ENCODE measurements at places on chromosomes 12 and 14.

- DNase-seq, result no peak
These were observed 549.2 kb downstream of the GALC start for GRCh38 chr14:87443787-87444186.

GRCh38 chr12:22321018-22321605 is 13.4 kb downstream of the ST8SIA1 start:
- no peak for DNase-seq

DNA sequence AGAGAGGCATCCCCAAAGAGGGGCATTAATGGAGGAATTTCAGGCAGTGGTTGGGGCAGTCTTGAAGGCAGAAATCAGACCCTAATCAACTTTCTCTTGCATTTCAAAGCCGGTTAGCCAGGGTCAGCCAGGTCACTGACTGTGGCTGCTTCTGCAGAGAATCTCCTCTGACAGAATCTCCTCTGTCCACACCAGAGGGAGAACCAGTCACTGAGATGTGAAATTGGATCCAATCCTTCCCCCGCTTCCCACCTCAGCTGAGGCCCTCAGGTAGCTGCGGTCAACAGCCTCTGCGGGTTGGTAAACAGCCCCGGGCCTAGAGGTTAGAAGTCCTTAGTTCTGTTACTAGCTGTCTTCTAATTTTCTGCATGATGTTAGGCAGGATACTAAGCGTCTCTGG is 39.8 kb upstream of the NUAK1 start:
- no peak for DNase-seq

GRCh38 chr14:60862283-60862682 is 118.6 kb downstream of the TRMT5 start:
- no peak for DNase-seq

DNA sequence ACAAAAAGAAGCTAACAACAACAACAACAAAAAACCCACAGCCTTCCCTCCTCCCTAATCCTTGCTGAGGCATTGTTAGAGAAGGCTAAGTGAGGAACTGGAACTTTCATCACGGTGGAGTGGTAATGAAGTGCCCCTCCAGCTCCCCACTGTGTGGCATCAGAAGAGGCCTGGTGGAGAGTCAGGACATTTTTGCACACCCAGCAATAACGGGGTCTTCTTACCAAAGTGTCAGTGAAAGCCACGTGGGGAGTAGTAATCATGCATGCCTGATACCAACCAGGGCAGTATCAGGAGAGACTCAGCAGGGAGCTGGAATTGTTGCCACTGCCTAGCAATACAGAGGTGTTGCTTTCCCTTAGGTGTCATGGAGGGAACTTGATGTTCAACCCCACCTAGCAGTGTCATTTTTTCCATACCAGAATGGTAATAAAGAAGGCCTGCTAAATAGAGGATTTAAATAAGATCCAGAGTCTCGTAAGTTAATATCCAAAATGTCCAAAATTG is 299.7 kb upstream of the RGS6 start:
- DNase-seq, result no peak

DNA sequence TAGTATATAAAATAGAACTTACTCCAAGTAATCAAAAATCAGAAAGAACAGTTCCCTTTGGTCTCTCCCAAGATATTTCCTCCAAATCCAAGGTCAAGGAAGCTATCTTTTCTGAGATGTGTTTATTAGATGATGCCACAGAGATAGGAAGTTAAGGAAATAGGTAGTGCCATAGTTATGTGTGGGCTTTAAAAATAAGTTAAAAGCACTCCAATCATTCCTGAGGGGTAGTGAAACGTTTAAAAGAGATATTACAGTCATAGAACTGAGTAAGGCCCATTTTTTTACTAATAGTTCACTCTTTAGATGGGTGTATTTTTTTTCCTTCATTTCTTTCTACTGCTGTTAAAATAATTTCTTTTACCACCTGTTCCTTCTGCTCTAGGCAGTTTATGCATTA is 1630.9 kb upstream of the SEL1L start:
- DNase-seq, result no peak

GRCh38 chr14:95260537-95261361 is 59.0 kb downstream of the CLMN start:
- peak; percentile 76 for DNase-seq

DNA sequence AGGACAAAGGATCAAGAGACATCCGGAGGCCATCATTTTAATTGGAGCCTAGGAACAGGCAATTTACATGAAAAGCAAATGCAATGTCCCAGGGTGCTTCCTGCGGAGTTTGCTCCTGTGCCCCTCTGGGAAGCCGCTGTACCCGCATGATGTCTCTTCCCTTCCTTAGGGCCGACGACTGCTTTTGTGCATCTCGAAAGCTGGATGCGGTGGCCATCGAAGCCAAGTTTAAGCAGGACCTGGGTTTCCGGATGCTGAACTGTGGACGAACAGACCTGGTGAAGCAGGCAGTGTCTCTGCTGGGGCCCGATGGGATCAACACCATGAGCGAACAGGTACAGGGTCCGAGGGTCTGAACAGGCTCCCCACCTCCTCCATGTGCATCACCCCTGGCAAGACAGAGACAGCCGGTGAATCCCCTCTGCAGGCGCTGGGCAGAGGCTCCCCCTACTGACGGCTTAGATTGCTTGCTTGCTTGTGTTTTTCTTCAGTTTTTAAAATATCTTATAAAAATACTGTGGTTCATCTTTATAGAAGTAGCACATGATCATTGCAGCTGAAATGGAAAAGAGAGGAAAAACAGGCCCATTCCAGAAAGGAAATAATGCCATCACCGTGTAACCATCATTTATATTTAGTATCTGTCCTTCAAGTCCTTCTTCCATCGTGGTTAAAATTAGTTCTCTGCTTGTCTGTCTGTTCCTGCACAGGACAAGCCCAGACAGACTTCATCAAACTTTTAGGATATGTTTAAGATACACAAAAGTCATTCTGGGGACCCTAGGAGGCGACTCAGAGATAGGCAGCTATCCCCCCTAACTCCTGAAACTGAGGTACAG is 75.4 kb upstream of the PWP1 start:
- peak; percentile 42 for DNase-seq

GRCh38 chr12:124295431-124296058 is 652 bp downstream of the RFLNA start:
- no peak for DNase-seq

- DNase-seq, result no peak
These were observed 123.4 kb downstream of the KSR2 start for GRCh38 chr12:117845271-117845904.

- no peak for DNase-seq
These were observed 1.3 kb upstream of the WASHC3 start for GRCh38 chr12:102063069-102063468.

- DNase-seq, result no peak
These were observed 79.1 kb downstream of the KCNK13 start for GRCh38 chr14:90140956-90141316.

GRCh38 chr12:91986084-91986483 is 159.6 kb downstream of the BTG1 start:
- DNase-seq, result no peak

DNA sequence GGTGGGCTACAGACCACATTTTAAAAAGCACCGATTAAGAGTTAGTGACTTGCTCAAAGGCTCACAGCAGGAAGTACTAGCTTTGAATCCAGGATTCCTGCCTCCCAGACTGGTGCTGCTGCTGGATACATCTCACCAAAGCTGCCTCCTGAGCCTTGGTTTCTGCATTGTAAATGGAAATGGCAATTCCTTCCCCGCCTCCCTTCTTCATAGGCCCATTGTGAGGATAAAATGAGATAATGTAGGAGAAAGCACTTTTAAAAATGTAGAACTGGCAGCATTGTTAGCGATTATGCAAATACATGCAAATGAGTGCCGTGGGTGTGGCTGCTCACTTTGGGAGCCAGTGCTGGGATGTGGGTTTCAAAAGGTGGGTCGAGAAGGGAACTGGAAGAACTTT is 15.4 kb downstream of the PDE1B start:
- no peak for DNase-seq

DNA sequence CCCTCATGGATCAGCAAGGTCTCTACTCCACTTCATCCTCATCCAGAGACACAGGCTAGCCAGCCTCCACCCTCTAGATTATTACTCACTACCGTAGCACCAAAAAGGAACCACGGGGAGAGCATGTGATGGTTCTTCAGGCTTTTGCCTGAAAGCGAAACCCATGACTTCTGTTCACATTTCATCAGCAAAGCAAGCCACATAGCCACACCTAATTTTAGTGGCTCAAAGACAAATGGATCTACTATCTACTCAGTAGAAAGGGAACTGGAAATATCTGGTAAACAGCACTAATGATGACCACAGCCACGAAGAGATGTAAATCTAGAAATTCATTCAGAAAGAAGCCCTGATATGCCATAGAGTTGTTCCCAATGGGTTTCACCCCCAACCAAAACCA is 51.4 kb downstream of the VCPKMT start:
- peak; percentile 61 for DNase-seq

- DNase-seq, result no peak
These were observed 21.6 kb downstream of the DAD1 start for GRCh38 chr14:22567437-22567836.

- no peak for DNase-seq
These were observed 103.5 kb upstream of the HIF1A start for GRCh38 chr14:61591862-61592261.

DNA sequence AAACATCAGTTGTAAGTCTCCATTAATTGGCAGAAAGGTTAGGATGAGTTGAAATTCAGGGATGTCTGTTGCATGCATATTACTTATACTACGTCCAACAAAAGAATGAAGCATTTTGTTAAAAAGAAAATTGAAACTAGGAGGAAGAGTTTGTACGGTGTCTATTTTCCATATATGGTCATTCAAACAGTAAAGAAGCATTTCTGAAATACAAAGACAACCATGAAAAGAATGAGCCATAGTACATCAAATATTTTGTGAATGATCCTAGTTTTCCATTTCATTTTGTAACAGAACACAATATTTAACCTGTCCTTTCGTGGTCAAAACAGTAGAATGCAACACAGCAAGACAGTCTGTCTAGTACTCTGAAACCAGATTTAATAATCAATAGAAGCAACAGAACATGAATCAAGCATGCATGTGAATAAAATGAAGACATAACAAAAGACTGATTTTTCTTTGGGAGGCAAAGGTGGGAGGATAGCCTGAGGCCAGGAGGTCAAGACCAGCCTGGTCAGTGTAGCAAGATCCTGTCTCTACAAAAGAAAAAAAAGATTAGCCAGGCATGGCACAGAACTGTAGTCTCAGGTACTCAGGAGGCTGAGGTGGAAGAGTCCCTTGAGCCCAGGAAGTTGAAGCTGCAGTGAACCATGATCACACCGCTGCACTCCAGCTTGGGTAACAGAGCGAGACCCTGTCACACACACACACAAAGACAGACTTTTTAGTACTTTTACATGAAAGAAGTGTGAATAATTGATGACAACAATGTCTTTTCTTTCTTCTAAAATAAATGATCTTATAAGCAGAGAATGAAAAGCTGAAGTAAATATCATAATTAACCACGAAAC is 156.0 kb downstream of the LRIG3 start:
- DNase-seq, result no peak

DNA sequence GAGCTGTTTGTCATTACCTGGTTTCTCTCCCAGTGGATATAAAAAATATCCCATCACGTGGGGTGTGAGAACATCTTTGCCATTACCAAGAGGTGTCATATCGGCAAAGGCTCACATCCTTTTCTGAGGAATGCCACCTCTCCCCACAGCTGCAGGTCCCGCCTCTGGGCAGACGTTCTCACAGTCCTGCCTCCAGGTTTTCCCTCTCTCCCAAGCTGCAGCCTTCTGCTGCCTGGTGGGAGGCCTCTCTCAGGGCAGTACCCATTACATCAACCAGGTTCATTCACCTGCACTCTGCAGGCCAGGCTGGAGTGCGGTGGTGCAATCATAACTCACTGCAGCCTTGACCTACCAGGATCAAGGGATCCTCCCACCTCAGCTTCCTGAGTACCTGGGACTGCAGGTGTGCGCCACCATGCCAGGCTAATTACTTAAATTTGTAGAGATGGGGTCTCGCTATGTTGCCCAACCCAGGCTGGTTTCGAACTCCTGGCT is 15.0 kb upstream of the TMEM119 start:
- no peak for DNase-seq

- no peak for DNase-seq
These were observed 183.1 kb upstream of the FBXO33 start for GRCh38 chr14:39615352-39615751.

DNA sequence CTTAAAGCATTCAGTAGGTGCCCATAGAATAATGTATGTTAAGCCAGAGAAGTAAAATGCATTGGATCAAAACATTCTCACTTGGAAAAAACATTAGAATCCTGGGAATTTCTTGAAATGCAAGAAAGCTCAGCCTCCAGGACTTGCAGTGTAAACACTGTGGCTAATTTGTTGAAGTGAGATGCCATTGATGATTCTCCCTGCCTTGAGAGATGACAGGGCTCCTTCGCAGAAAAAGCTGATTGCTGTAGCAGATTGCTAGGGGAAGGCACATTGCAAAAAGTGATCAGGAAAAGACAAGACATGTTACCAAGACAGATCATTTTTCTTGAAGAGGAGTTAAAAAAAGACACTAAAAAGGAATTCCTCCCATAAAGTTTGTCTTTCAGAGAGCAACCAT is 204.2 kb upstream of the HMGA2 start:
- DNase-seq, result no peak

DNA sequence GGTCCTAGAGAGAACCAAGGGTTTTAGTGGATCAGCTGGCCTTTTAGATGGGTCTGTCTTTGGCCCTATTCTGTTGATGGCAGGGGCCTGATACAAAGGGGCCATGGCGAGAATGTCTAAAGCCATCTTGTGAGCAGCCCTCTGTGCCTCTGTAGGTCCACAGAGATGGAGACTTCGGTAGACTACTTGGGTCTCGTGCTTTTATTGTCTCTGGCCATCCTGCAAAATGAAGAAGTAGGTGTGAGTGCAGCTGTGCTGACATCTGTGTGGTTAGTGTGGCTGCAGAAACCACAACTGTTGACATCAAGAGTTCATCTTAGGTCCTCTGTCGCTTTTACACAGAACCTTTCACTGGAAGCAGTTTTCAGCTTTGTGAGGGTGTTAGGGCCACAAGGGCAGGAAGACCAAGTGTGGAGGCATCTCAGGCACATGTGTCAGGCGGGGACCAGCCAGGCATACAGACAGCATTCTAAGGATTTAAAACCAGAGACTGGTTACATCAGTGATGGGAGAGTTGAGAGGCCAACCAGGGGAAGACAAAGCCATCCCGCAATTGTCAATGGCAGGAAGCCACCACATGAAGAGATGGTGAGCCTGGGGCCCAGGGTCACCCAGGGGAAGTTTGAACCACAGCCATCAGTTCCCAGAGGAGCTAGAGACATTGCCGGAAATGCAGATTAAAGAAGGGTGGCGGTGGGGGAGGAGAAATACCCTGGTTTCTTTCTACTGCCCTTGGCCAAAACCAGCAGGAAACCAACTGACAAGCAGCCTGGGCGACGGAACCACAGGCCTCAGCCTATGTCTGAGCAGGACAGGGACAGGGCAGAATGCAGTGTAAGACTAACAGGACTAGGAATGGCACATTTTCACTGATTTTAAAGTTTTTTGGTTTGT is 13.0 kb upstream of the TPCN1 start:
- peak; percentile 77 for DNase-seq

Data from activated T-cell treated with anti-CD3 and anti-CD28 coated beads, Interleukin-2, amount 50 U/mL, for 48 hours (primary cell).